Lower lobe of right lung (tissue), 2 donors: ENCODE measurements at places on chromosomes 3 and 15.
A peak's percentile ranks its signal among the peaks of the same experiment; 100 is the strongest.

- H3K27me3 ChIP-seq = no peaks in the 10 kb centered on the region
- no peaks in the 10 kb centered on the region for H3K4me1 ChIP-seq
- no peak overlapping the region for H3K27ac ChIP-seq
- no peaks in the 10 kb centered on the region for H3K36me3 ChIP-seq
Measured at GRCh38 chr15:24662991-24663390, 12.6 kb upstream of the NPAP1 start.

GRCh38 chr3:98032904-98033303, 2.2 kb downstream of the GABRR3 start:
- H3K27ac ChIP-seq = no peak overlapping the region
- H3K4me1 ChIP-seq = no peaks in the 10 kb centered on the region
- DNase-seq = no peak
- no peaks in the 10 kb centered on the region for H3K36me3 ChIP-seq

DNA sequence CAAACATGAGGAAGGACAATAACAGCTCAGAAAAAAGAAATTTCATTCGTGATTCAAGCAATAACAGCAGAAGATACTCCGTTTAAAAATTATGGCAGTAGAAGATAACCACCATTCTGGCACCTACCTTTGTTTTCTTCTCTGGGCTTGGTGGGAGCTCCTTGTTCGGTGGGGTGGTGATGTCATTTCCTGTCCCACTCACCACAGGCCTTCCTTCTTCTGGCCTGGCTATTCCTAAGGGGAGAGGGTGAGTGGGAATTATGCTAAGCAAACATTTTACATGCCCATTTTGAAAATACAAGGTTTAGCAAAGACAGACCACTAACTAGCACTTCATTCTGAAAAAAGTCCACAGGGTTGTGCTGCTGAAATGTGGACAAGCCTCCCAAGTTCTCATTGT, 74.4 kb downstream of the DHX30 start:
- H3K27me3 ChIP-seq = no peaks in the 10 kb centered on the region
- DNase-seq = no peak
- peaks cover 54% of the 10 kb centered on the region for H3K36me3 ChIP-seq

- DNase-seq = no peak
- no peak overlapping the region for H3K27ac ChIP-seq
- no peaks in the 10 kb centered on the region for H3K36me3 ChIP-seq
- no peaks in the 10 kb centered on the region for H3K27me3 ChIP-seq
Measured at GRCh38 chr3:8650583-8651416, 6.2 kb upstream of the SSUH2 start.

GRCh38 chr15:55829826-55830225, 86.9 kb upstream of the PRTG start:
- no peak for DNase-seq
- H3K27ac ChIP-seq = no peak overlapping the region
- peaks cover 25% of the 10 kb centered on the region for H3K36me3 ChIP-seq
- no peak overlapping the region for H3K4me3 ChIP-seq

- H3K27ac ChIP-seq = no peak overlapping the region
- H3K36me3 ChIP-seq = no peaks in the 10 kb centered on the region
- no peaks in the 10 kb centered on the region for H3K27me3 ChIP-seq
- H3K4me1 ChIP-seq = no peaks in the 10 kb centered on the region
- DNase-seq = no peak
- H3K4me3 ChIP-seq = no peak overlapping the region
Measured at GRCh38 chr3:151120409-151120808, 34.9 kb downstream of the MED12L start.

DNA sequence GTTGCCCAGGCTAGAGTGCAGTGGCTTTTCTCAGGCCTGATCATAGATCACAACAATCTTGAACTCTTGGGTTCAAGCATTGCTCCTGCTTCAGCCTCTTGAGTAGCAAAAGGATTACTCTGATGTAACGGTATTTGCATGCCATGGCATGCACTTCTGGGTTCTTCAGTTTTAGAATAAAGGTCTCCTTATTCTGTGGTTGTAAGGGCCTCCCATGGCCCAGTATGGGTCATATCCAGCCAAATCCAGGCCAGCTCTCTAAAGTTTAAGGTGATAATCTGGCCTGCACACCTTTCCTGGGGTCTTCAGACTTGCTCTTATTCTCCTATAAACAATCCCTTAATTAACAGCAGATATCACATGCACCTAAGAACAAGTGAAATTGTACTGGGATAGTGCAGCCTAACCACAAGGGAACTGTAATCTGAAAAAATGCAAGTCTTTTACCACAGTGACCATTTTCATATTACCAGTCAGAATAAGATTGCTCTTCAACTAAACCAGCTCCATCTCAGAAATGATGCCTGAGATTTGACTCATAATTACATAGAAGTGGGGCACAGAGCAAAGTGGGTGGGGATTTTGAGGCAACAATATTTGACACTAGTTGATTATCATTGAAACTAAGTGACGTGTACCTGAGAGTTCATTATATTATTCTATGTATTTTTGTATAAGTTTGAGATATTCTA, 25.4 kb downstream of the COMMD2 start:
- H3K4me3 ChIP-seq = no peak overlapping the region
- no peaks in the 10 kb centered on the region for H3K27me3 ChIP-seq
- no peak overlapping the region for H3K27ac ChIP-seq
- no peaks in the 10 kb centered on the region for H3K36me3 ChIP-seq

DNA sequence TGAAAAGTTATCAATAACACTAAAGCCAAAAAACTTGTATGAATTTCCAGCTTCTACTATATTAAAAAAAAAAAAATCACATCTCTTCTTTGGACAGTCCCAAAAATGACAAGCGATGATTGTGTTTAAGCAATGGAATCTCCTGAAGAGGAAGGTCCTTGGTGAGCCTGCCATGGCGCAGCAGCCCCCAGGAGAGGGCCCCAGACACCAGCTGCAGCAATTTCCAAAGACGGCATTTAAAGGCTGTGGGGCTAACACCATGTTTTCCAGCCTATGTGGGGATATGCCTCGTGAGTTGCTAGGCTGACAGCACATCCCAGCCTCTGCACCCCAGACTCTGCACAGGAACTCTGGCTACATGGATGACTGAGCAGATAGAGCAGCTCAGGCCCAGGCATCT, 14.7 kb downstream of the SKIC8 start:
- no peak for DNase-seq
- no peak overlapping the region for H3K27ac ChIP-seq
- no peak overlapping the region for H3K4me3 ChIP-seq
- H3K4me1 ChIP-seq = no peaks in the 10 kb centered on the region
- H3K27me3 ChIP-seq = no peaks in the 10 kb centered on the region

DNA sequence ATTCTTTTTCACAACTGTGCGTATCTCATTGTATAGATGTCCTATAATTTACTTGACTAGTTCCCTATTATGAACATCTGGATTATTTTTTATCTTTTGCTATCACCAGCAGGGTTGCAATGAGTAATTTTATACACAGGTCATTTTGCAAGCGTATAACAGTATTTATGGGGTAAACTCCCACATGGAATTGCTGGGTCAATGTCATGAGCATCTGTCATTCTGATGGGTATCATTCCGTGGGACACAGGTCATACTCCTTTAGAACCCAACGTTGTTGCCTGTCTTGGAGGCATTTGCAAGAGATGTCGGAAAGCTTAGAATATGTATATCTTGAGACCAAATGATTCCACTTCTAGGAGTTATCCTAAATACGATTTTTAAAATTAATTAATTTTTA, 12.9 kb downstream of the BHLHE40 start:
- H3K36me3 ChIP-seq = no peaks in the 10 kb centered on the region
- H3K4me1 ChIP-seq = peaks cover 23% of the 10 kb centered on the region

GRCh38 chr3:25046911-25047771, 380.9 kb upstream of the RARB start:
- H3K4me1 ChIP-seq = peaks cover 10% of the 10 kb centered on the region
- DNase-seq = no peak
- H3K4me3 ChIP-seq = no peak overlapping the region
- H3K36me3 ChIP-seq = no peaks in the 10 kb centered on the region
- H3K27ac ChIP-seq = no peak overlapping the region
- H3K27me3 ChIP-seq = no peaks in the 10 kb centered on the region

- no peak overlapping the region for H3K4me3 ChIP-seq
- no peak for DNase-seq
- no peaks in the 10 kb centered on the region for H3K36me3 ChIP-seq
- no peaks in the 10 kb centered on the region for H3K27me3 ChIP-seq
- H3K4me1 ChIP-seq = no peaks in the 10 kb centered on the region
- H3K27ac ChIP-seq = peak overlapping the region; percentile 51
Measured at GRCh38 chr15:25892126-25892525, 29.0 kb upstream of the ATP10A start.

DNA sequence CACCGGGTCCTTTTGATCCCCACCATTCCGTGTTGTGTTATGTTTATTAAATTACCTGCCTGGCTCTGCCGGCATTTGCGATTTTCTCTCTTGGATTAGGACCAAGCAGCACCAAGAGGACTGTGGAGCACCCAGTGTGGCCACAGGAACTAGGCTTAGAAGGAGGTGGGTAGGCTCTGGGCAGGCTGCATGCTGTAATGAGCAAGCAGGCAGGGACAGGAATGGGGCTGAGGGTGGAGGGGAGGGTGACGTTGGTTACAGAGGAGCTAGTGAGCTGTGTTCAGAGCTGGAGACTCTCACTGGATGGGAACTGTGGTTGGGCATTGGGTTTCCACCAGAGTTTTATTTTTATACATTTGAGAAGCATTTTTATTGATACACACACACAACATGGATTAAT, 7.9 kb upstream of the SCN5A start:
- no peak overlapping the region for H3K27ac ChIP-seq
- no peak overlapping the region for H3K4me3 ChIP-seq
- no peak for DNase-seq
- no peaks in the 10 kb centered on the region for H3K4me1 ChIP-seq
- H3K27me3 ChIP-seq = peaks cover 62% of the 10 kb centered on the region
- no peaks in the 10 kb centered on the region for H3K36me3 ChIP-seq

DNA sequence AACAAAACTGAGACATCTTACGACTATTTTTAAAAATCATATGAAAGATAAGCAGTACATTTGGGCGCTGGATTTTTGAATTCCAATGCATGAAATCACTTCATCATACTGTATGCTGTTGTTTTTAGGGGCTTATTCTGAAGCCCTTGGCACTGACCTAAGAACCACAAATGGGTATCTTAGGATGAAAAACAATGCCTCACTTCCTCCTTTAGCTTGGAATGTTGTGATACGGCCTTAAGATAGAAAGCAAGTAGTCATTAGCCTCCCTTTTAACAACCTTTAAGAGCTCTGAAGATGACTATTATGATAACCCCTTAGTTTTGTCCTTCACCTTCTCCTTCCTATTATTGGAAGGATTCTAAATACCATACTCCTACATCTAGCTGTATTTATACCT, 289.8 kb downstream of the ARPP21 start:
- H3K36me3 ChIP-seq = no peaks in the 10 kb centered on the region
- no peak for DNase-seq
- H3K27me3 ChIP-seq = no peaks in the 10 kb centered on the region
- no peak overlapping the region for H3K4me3 ChIP-seq
- H3K4me1 ChIP-seq = no peaks in the 10 kb centered on the region

GRCh38 chr3:188348435-188349244, 194.7 kb downstream of the LPP start:
- peaks cover 17% of the 10 kb centered on the region for H3K4me1 ChIP-seq
- no peaks in the 10 kb centered on the region for H3K27me3 ChIP-seq

DNA sequence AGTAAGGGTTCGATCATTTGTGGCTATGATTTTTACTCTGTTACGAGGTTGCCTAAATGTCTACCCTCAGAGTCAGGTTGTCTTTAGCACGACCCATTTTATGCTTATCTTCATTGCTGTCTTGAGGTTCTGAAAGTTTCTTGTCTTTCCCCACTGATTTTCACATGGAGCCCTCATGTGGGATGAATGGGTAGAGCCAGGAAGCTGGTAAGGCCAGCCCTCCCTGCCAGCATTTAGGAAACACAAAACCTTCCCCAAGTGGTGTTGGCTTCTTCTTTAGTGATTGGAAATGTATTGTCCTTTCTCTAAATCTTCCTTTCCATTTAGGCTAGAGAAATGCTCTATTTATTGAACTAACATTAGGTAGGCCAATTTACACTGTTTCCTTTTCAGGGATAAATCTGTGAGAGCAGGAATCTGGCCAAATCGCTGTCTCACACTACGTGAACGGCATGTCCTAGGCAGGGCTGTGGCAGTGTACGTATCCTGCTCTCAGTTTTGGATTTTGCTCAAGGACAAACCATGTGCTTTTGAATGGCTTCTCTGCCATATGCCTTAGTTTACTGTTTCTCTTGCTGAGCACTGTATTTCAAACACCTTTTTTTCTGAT, 43.7 kb downstream of the MYZAP start:
- no peak overlapping the region for H3K4me3 ChIP-seq
- DNase-seq = no peak
- peak overlapping the region; percentile 2 for H3K27ac ChIP-seq
- H3K4me1 ChIP-seq = peaks cover 10% of the 10 kb centered on the region

DNA sequence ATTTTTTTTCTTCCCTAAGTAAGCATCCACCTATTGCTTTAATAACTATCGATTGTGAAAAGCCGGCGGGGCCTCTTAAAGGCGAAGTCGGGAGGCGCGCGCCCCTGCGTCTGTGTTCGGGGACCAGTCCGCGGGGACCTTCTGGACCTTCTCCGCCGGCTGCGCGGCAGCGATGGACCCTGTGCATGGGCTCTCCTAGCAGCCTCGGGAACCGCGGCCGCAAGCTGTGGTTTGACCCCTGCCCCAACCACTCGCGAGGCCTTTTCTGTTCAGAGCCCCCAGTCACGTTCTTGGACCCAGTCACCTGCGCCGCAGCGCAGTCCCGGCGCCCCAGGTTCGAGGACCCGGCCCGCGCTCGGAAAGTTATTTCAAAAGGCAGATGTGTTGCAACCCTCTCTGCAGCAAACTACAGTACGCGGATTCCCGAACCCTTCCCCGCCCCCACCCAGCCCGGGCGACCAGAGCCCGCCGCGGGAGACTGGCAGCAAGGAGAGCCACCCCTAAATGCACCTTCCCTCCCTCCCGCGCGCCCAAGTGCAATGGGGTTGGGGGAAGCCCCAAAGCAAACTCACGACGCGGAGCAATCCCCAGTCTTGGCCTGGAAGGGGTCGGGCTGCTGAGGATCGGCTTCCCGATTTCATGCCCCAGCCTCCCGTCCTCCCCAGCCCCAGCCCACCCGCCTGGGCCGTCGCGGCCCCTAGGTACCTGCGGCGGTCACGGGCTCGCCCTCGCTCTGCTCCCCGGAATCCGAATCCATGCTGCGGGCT, 684 bp downstream of the TNFAIP8L3 start:
- peaks cover 22% of the 10 kb centered on the region for H3K27me3 ChIP-seq
- no peaks in the 10 kb centered on the region for H3K36me3 ChIP-seq
- H3K4me3 ChIP-seq = peak overlapping the region; percentile 59
- DNase-seq = no peak
- H3K27ac ChIP-seq = peak overlapping the region; percentile 56

DNA sequence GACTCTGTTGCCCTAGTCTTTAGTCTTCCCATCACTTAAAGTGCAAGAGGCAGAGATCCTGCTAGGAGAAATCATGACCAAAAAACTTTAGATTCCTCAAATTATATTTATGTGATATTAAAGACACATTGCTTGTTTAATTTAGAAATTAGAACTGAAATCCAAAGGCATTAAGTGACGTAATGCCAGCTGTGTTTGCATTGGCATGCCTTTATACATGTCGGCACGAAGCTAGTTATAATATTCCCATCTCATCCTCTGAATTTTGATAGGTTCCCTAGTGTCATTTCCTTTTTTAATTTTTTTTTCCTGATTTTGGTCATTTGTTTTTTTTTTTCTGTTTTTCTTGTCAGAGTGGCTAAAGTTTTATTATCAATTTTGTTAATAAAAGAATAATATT, 203.5 kb upstream of the ZBTB20 start:
- no peak for DNase-seq
- H3K4me1 ChIP-seq = no peaks in the 10 kb centered on the region
- H3K27me3 ChIP-seq = no peaks in the 10 kb centered on the region
- H3K36me3 ChIP-seq = no peaks in the 10 kb centered on the region
- no peak overlapping the region for H3K4me3 ChIP-seq
- H3K27ac ChIP-seq = no peak overlapping the region
